ENCODE measurements at places on chromosomes 4 and X.

DNA sequence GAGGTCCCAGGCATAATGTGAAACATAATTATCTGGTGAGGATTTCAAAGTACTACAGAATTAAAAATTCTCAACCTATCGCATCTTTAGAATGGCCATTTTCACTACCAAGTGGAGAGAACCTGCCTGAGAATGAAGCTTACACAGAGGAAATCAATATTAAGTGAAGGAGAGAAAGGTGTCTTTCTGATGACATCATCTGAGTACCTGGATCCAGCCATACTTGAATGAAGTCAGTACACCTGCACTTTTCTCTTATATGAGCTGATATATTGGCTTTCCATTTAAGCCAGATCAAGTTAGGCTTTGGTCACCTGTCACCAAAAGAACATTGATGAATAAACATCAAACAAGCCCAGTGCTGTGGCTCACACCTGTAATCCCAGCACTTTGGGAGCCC lies 118.9 kb upstream of the MED14 start:
- no peak for DNase-seq

DNA sequence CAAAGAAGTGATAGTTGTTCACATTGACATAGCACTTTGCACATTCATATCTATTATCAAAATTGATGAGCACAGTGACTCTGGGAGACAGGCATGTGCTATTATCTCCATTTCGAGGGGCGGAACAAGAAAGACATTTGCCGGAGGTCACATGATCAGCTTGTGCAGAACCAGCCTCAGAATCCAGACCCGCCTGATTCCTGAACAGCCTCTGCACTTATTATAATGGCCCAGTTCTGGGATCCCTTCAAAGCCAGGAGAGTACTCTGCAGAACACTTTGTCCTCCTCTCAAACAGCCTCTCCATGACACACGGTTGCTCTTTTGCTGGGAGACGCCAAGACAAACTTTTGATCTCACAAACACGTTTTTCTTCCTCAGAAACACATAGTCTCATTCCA lies 48.4 kb downstream of the RWDD4 start:
- DNase-seq = no peak

- no peak for DNase-seq
These were observed 139.5 kb downstream of the UCHL1 start for GRCh38 chr4:41396214-41396613.

DNA sequence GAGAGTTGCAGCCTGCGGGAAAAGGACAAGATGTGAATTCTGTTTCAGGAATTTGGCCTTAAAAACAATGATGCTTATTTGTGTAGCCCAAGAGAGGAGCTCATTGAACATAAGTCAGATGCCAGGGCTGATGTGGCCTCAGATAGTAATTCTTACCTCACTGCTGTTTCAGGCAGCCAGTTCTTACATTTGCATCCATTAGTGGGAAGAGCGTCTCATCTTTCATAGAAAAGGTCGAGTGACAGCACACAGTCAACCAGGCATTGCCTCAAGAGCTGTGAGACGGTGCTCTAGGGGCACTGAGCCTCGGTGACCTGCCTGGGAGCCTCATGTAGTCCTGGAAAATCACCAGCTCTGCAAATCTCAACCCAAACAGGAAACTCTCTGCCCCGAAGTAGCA lies 174.9 kb upstream of the FRG1 start:
- DNase-seq = no peak

GRCh38 chr4:159047478-159048165 lies 55.3 kb upstream of the RAPGEF2 start:
- no peak for DNase-seq

DNA sequence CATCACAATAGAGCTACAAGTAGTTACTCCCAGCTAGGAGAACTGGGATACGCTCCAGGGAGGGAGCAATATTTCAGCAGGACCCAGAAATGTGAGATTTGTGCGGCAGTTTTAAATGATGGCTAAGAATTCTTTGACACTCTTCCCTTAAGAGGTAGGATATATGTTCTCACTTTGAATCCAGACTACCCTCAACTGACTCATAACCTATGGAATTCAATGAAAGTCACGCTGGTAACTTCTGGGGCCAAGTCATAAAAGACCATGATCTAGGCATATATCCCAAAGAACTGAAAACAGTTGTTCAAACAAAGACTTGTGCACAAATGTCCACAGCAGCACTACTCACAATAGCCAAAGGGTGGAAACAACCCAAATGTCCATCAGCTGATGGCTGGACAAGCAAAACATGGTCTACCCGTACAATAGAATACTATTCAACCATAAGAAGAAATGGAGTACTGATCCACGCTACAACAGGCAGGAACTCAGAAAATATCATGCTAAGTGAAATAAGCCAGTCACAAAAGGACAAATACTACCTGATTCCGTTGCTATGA lies 10.5 kb downstream of the CD99L2 start:
- no peak for DNase-seq

DNA sequence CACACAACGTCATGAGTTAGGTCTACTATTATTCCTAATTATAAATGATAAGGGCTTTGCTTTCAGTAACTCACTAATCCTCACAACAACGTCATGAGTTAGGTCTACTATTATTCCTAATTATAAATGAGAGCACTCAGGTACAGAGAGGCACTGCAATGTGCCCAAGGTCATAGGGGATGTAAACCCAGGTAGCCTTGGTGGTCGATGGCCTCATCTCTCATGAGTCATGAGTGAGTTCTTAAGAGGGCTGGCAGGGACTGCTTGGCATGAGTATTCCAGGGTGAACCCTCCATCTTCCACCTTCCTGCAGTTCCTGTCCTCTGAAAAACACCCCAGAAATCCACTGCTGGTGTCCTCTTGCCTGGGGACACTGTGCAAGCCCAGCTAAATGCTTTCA lies 317.1 kb downstream of the STK32B start:
- DNase-seq = no peak

DNA sequence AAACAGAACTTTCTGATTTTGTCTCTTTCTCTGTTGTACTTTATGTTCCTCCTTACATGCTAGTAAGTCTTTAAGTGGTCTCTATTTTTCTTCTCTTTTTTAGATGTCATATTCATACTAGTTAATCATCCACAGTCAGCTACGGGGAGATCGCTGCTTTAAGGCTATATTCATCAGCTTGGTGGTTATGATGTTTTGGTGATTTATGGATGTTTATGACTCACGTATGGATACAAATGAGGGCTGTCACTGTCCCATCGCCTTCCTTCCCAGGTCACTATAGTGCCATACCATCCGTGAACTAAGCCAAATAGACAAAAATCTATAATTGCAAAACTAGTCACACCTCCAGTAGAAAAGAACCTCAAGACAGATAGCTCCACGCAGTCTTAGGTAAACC lies 296.8 kb upstream of the AADAT start:
- no peak for DNase-seq

DNA sequence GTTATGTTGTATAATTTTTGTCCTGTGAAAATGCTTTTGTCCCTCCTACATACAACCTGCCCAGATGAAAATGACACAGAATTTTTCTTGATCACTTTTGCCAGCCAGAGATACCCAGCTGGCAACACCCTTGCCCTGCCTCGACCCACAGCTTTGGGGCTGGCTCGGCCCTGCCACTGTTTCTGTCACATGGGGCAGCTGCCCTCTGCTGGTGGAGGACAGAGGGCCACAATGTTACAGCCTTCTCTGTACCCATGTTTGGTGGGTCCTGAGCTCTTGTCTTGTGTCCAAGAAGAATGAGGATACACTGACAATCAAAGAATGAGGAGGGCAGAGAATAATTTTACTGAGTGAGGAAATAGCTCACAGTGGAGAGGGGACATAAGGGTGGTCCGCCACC lies 31.1 kb downstream of the BMP15 start:
- no peak for DNase-seq

DNA sequence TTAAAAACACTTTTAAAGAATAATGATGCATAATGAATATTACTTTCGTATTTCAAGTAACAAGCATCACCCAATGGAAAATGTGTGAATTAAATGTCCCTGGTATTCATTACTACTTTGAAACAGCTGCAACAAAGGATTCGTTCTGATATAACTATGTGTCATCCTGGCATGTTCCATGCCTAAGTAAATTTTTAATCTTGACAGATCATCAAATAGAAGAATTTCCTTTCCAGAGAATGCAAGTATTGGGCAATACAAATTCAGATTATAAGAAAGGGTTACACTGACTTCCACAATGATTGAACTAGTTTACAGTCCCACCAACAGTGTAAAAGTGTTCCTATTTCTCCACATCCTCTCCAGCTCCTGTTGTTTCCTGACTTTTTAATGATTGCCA lies 105.3 kb downstream of the SPCS3 start:
- DNase-seq = no peak

DNA sequence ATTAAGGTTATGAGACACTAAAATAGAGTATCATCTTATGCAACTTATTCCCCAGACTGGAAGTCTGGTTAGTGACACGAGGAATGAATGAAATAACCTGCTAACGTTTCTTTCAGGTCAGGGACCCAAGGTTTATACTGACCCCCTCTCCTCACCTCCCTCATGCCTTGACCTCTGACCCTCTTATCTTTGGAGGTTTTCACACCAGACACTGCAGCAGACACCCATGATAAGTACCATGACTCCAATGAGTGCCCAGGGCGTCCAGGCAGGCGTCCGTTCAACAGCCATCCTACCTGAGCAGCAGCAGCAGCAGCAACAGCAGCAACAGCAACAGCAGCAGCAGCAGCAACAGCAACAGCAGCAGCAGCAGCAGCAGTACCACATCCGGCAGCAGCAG lies 4.2 kb upstream of the NLGN3 start:
- DNase-seq = no peak

DNA sequence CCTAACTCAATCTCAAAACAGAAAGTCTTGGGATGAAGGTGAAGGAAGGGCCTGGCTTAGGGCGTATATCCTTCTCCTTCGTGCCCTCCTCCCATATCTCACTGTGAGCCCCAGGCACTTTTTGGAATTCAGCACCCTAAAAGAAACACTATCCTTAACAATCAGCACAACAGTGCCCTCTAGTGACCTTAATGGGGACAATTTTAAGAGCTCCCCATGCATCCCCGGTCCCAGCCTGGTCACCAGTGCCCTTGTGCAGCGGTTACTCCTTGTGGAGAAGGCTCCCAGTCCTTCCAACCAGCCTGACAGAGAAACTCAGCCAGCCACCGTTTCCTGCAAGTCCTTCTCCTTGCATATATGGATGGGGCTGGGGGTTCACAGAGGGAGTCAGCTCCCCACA lies 4.2 kb downstream of the PAK3 start:
- peak; percentile 10 for DNase-seq

DNA sequence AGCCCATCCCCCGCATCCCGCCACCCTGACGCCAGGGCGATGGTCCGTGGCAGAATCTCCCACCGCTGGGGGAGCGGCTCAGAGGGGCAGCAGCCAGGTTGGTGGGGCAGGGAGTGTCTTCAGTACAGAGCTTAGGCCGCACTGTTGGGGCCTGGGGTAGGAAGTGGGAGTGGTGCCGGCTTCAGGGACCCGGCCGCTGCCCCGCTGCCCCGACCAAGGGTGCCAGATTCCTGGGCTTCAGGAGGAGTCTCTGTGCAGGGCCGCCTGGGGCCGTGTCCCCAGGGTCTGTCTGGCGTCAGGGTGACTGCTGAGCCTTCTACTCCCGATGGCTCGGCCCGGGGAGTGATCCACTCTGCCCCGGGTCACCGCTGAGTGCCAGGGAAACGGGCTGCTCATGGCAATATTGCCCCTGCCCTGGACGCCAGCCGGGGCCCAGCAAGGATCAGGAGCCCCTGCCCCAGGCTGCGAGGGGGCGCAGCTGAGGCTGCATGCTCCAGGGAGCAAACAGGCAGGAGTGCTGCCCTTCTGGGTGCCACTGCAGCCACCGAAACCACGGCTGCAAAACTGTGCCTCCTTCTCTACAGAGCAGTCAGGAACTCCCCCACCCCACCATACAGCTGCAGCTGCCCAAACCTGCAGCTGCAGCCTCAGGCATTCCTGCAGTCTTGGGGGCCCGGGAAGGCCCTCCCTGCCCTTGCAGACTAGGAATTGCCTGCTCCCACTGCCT lies 1206.1 kb downstream of the ARAP2 start:
- DNase-seq = no peak

DNA sequence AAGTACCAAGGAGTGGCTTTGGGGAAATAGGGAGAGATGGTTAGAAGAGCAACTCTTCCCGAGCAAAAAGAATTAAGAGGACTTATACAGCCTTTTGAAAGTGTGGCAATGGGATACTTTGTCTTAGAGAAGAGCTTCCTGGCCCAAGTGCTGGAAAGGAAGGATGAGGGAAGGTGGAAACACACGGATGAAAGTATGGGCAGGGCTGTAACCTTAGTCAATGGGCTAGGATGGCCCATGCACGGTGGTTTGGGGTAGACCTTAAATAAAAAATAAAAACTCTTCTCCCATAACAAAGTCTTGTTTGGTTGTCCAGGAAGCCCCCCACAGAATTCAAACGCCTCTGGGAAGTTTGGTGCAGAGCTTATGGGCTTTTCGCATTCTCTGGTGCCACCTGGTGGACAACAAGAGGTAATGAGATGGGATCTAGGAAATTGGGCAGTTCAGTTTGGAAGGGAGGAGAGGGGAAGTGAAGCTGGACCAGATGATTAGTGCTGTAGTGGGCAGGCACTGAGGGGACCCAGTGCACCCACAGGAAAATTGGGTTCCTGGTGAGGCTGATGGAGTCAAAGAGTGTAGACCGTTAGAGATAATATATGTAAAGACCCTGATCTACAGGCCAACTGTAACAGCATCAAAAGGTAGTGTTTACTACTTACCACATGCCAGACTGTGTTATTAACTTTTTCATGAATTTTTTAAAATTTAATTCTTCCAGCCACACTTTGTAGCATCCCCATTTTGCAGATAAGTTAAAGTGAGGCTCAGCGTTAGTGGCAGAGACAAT lies 13.8 kb upstream of the ENOX2 start:
- no peak for DNase-seq

- peak; percentile 2 for DNase-seq
These were observed 101.1 kb upstream of the CYLC1 start for GRCh38 chrX:83759872-83760271.

DNA sequence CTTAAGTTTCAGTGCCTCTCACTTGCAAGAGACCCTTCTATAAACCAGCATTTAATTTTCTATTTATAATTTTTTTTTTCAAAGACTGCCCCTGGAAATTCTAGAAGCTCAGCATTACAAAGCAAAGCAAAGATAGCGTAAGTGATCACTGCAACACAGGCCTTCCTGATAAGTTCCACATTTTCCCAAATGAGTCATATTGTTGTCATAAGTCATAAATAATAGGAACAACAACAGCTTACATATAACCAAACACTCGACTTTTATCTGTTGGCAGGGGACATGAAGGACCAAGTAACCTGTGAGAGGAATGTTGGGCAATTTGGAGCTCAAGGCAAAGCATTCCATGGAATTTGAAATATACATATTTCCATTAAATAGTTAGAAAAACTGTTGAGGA lies 815.5 kb downstream of the DMD start:
- DNase-seq = no peak
